ENCODE measurements at places on chromosomes 12 and 14.

GRCh38 chr12:47340411-47341015 lies 260.8 kb upstream of the AMIGO2 start:
- no peak for DNase-seq

- DNase-seq, result no peak
Measured at GRCh38 chr12:112506513-112507166, 87.9 kb downstream of the PTPN11 start.

- no peak for DNase-seq
Measured at GRCh38 chr12:120703311-120703942, 6.8 kb upstream of the UNC119B start.

DNA sequence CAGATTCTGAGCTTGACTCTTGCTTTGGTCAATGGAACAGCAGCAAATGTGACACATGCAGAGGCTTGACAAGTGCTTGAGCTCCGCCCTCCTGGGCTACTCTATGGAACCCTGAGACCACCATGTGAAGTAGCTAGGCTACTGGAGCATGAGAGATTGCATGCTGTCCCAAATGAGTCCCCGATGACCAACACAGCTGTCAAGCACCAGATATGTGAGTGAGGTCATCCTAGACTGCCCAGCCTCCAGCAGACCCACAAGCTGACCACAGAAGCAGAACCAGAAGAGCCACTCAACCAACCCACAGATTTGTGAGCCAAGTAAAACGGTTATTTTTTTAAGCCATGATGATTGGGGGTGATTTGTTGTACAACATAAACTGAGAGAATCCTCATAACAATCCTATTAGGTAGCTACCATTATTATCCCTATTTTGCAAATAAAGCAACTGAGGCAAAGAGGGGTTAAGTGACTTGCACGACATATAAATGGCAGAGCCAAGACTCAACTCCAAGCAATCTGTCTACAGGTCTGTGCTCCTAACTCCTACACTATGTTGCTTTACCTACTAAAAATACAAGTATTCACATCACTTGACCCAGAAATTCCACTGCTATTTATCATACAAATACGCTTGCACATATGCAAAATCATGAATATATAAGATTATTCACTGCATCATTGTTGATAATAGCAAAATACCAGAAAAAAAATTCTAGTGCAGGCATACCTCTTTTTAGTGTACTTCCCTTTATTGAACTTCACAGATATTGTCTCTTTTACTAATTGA lies 136.2 kb downstream of the NDUFA12 start:
- no peak for DNase-seq

- DNase-seq, result no peak
Measured at GRCh38 chr12:109100741-109101140, 3.3 kb downstream of the UNG start.

DNA sequence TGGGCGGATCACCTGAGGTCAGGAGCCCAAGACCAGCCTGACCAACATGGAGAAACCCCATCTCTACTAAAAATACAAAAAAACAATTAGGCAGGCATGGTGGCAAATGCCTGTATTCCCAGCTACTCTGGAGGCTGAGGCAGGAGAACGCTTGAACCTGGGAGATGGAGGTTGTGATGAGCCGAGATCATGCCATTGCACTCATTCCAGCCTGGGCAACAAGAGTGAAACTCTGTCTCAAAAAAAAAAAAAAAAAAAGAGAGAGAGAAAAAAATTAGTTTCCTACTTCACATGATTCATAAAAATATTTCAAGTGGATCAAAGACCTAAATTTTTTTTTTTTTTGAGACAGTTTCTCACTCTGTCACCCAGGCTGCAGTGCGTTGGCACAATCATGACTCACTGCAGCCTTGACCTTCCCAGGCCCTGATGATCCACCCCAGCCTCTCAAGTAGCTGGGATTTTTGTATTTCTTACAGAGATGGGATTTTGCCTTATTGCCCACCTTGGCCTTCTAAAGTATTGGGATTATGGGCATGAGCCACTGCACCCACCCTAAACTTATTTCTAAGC lies 24.9 kb downstream of the FCF1 start:
- DNase-seq, result no peak

GRCh38 chr14:93764211-93764659 lies 24.1 kb downstream of the PRIMA1 start:
- no peak for DNase-seq

Data from COR-L47 (cell line).